ENCODE measurements at places on chromosomes 1 and 21.

DNA sequence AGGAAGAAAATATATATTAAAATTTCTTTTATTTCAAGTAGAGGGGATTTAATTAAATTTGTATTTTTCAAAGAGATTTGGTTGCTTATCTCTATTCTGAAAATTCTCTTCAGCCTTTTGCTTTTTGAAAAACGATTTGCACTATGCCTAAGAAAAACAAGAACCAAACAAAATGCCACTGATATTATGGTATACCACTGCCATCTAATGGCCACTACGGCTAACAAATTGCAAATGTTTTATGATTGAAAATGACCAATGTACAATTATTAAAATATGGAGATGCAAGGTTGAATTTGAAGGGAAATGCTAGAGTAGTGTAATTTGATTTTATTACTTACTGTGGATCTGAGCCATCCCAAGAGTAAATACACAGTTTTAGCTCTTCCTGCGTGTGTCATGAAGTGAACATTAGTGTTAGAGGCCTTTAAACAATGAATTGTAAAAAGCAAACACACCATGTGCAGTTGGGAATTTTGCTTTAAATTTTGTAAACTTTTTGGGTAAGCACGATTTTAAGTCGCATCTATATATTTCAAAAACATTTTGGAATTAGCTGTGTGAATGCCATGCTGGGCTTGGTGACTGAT lies 137.4 kb upstream of the USP25 start:
- peak; percentile 19 for DNase-seq

DNA sequence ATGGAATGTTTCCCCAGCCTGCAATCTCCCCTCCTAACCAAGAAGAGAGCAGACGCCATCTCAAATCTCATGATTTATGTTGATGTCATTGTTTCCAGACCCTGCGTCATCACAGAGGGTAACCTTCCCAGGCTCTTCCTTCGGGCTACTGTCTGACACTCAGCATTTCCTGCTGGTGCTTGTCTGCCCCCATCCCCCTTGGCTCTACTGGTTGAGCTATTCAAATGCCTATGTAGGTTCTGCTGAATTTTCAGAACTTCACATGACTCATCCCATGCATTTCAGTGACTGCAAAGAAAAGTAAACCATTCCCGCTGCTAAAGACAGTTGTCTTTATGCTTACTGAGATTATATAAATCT lies 24.8 kb upstream of the ITPKB start:
- DNase-seq, result no peak

- DNase-seq, result no peak
Measured at GRCh38 chr1:81547912-81548303, 252.8 kb upstream of the ADGRL2 start.

GRCh38 chr1:157958263-157958662 lies 35.2 kb upstream of the KIRREL1 start:
- DNase-seq, result no peak

GRCh38 chr21:42682661-42683210 lies 29.3 kb downstream of the PDE9A start:
- DNase-seq, result no peak
